ENCODE measurements at places on chromosomes 1 and 21. TPM values are rescaled to one million over a fixed set of nuclear protein-coding genes. Genes with fewer than 3 reads are reported as not detected.

The LMX1A gene
- not detected for total RNA-seq

The ADORA3 gene
- not detected for total RNA-seq

The SPATA17 gene
- 0.50 TPM for total RNA-seq

The HSD3B1 gene
- not detected for total RNA-seq

The KCNE2 gene
- total RNA-seq, result not detected

The HOOK1 gene
- under 0.01 TPM for total RNA-seq

The DIO1 gene
- total RNA-seq, result not detected

The OR2T11 gene
- total RNA-seq, result not detected

The ADGRL4 gene
- 3.7 TPM for total RNA-seq

The HAO2 gene
- total RNA-seq, result not detected

The ALX3 gene
- total RNA-seq, result not detected

The C1orf122 gene
- 205 TPM for total RNA-seq

The CFHR3 gene
- not detected for total RNA-seq

The ATP6V1G3 gene
- total RNA-seq, result not detected

The PTGER3 gene
- total RNA-seq, result 3.0 TPM

The ZSWIM5 gene
- total RNA-seq, result 1.2 TPM

The ZNF326 gene
- total RNA-seq, result 9.6 TPM

The GBP4 gene
- 0.77 TPM for total RNA-seq

The GLIS1 gene
- total RNA-seq, result 0.22 TPM

The CCDC181 gene
- 2.0 TPM for total RNA-seq

The FAM72C gene
- total RNA-seq, result 0.25 TPM

The ANGPTL3 gene
- total RNA-seq, result not detected

Data from uterine smooth muscle cell (primary cell).